ENCODE measurements at places on chromosomes 13 and 19.

DNA sequence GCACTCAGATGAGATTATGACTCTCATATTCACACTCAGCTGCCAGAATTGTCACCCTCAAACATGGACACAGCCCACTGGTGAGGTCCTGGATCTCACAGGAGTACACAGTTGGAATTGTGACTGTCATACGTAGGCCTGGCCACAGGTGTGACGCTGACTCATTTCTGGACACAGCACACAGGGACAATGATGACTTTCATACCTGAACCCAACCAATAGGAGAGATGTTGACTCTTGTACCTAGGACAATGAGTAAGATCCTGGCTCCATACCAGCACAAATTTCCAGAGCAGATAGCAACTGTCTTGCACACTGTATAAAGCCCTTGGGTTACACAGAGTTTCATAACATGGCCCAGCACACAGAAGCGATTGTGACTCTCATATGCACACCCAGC is 46.4 kb downstream of the ZNF85 start:
- no peak for DNase-seq

DNA sequence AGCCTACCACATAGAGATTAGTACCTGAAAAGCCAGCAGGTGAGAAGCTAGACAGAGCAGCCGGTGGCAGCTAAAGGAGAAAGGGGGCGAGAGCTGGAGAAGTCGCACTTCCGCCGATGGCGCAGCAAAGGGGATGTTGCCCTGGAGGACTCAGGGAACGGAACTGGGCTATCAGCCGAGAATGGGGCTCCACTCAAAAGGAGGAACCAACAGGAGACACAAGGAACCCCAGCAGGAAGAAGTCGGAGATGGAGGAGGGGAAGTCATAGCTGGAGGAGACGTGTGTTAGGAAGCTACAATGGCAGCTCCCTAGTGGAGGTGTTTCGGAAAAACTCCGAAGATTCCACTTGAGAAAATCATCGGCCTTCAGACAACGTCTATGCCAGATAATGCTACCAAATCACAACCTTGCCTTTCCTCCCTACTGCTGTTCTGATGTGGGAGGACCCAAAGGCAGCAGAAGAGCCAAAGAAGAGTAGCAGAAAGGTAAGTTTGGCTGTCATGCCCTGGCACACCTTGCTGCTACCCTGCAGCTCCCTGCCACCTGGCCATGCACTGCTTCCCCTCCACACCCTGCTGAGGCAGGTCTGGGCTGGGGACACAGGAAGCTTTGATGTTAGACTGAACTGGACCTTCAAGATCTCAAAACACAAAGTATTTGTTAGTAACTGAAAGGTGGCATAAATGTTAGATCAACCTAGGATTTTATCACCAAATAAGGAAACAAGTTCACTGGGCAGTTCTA is 127.9 kb downstream of the DLEU7 start:
- no peak for DNase-seq

- no peak for DNase-seq
Observed at GRCh38 chr13:97810152-97810551, 143.3 kb upstream of the IPO5 start.

DNA sequence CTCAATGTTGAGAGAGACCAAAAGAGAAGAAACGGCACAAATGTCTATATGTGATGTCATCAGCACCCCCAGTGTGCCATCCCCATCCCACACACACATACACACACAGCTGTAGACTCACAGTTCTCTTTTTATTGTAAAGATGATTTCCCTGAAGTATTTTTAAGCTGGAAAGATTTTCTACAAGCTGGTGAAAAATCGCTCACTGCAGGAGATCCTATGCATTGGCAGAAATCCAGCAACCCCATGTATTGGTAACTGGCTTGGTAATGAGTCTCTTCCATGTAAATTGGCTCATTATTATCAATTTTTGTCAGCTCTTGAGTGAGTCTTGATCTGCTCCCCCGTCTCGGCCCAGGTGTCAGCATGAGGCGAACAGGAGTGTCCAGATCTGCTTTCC is 107.1 kb upstream of the UQCRFS1 start:
- DNase-seq = no peak

GRCh38 chr13:99118179-99118578 is 82.5 kb upstream of the UBAC2 start:
- no peak for DNase-seq

DNA sequence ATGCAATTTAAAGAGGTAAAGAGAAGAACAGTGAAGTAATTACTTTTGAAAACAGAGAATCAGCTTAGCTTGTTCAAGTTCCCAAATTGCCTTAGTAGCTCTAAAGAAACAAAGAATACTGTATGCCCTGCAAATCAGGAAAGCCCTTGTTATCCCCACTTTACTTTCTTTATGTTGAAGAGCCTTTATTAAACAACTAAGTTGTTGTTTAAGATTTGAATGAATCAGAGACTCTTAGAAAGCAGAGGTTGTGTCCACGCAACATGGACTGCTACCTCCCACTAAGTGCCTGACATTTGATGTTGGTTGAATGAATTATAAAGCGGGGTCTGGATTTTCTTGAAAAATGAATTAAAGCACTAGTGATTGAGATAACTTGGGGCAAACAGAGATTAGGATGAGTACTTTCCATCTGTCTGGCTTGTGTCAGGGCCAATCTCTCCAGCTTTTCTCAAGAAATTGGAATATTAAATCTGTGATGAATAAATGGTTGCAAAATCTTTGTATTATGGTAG is 214.7 kb downstream of the POSTN start:
- no peak for DNase-seq

DNA sequence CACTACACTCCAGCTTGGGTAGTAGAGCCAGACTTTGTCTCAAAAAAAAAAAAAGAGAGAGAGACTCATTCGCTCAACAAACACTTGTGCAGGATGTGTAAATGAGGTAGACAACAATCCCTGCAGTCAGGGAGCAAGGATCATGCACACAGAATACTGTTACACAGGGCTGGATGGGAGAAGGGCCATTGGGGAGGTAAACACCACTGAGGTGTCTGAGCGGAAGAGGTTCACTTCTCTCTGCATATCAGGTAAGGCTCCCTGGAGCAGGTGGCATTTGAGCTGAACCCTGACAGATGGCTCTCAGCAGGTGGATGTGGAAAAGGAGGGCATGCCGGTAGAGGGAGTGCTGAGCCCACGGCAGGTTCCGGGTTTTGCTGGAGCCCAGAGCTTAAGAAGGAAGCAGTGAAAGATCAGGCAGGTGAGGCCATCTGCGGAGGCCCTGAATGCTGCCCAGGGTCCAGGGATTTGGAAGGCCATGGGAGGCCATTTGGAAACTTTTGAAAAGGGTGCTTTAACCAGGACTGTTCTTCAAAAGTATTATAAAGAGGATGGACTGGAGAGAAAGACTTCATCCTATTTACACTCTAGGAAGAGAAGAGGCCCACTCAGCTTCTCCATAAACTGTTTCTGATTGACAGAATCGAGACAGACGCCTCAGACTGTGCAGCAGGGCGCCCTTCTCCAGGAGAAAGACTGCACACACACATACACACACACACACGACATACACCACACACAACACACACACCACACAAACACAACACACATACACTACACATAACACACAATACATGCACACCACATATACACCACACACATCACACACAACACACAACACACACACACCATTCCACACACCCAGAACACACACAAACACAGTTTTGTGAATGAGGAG is 199.4 kb downstream of the USP12 start:
- DNase-seq = no peak

DNA sequence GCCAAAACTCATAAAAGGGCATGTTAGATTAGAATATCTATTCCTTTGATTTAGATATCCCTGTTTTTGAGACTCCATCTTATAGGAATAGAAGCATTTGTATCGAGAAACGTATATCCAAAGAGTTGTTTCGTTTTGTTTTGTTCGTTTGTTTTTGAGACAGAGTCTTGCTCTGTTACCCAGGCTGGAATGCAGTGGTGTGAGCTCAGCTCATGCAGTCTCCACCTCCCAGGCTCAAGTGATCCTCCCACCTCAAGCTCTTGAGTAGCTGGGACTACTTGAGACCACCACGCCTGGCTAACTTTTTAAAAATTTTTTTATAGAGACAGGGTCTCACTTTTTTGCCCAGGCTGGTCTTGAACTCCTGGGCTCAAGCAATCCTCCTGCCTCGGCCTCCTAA is 26.6 kb upstream of the ZMYM5 start:
- no peak for DNase-seq

DNA sequence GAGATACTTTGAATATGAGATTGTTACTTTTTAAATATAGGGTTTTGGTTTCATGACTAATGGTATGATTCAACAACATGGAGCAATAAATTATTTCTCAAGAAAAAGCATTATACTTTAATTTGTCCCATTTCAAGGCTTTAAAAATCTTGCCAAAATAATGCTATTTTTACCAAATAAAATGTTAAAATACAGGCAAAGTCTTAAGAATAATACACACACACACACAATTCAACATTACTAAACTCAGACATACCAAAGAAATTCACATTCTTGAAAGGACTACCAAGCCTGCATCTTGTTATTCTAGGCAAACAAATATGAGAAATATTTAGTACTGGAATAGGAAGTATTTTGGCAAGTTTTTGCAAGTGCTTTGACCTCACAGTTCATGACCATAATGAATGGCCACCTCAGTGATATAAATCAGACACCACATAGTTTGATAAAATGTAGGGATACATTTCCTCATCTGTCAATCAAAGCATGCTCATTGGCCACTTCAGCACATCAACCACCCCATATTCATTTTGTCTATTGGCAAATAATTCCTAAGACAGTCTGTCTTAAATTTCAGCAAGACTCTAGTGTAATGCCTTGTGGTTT is 107.2 kb downstream of the NALCN start:
- DNase-seq = peak; percentile 91

DNA sequence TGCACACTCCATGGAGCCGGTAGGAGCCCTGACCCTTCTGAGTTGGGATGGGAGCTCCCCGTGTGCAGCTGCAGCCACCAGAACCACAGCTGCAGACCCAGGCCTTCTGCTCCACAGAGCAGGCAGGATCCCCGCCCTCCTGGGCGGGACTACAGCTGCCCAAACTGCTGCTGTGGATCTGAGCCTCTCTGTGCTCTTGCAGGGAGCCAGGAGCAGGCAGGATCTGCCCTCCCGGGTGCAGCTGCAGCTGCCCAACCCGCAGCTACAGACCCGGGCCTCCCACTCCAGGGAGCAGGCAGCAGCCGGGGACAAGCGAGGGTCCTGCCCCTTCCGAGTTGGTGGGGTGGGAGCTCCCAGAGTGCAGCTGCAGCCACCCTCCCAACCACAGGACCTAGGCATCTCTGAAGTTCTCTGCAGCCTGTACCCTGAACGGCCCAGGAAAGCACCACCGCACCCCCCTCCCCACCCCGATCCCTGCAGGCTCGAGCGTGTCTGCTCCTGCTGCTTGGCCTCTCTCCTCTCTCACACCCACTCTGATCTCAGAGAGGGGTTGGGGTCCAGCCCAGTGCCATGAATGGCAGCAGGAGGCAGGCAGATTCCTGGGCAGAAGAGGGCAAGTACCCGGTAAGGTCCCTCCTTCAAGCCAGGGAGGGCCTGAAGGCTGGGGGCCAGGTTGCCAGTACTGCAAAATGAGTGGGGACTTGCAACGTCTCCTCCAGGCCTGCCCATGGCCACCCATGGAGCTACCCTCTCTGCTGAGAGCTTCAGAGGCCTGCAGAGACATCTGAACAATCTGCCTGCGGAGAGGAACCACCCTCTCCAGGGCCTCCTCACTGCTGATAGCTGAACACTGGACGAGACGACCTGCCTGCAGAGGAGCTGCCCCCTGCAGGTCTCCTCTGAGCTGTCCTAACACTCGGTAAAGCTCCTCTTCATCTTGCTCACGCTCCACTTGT is 16.4 kb upstream of the EMP3 start:
- no peak for DNase-seq

- DNase-seq = no peak
Observed at GRCh38 chr13:51818276-51818675, 14.3 kb upstream of the DHRS12 start.

- no peak for DNase-seq
Observed at GRCh38 chr19:17673937-17674799, 14.0 kb downstream of the UNC13A start.

- DNase-seq = no peak
Observed at GRCh38 chr13:83906240-83906820, 24.1 kb upstream of the SLITRK1 start.

DNA sequence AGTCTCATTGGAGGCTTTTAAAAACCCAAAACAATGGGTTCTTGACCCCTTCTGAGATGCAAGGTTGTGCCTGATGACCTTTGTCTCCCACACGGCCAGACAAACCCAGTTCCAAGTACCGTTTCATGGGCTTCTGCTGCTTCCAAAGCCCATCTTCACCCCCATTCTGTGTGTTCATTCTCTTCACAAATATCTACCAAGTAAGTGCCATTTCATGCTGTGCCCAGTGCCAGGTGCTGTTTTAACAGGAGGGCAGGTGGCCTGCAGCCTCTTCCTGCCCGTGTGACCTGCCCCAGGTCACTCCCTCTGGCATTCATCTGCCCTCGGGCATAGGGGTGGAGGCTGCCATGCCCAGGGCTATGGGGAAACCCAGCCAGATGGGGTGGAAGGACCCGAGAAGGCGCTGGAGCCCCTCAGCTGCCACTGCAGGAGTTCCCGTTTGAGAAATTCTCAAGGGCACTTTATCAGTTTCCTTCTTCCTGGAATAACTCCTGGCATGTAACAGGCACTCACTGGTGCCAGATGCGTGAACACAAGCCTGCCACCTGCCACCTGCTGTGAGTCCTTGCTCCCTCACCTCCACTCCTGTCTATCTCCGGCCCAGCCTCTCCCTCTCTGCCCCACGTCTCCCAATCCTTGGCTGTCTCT is 12.5 kb downstream of the CAPN12 start:
- no peak for DNase-seq

DNA sequence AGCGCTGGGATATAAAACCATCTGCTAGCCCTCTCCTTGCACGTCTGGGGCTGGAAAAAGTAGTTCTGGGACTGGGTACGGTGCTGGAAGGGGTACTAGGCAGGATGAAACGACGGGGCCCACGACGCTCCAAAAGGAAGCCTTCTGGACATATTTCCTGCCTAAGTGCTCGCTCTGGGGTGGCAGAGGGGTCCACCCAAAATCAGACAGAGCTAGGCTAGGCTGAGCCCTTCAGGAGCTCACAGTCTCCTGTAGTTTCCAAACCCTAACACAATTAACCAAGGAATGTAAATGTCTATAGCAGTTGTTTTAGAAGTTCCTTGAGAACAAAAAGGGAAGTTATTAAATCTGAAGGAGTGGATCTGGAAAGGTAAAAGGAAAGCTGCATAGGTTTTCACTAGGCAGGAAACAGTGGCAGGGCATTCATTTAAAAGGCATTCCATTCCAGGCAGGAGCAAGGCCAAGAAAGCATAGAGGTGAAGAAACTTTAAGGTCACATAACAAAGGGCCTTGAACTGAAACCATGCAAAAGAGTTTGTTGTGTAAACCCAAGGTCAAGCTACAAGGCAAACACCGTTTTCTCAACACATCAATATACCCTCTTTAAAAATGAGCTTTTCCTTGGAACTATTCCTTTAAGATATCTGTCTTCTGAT is 634 bp upstream of the DIAPH3 start:
- peak; percentile 8 for DNase-seq

- DNase-seq = peak; percentile 57
Observed at GRCh38 chr13:27012482-27013197, 159.0 kb downstream of the USP12 start.

- DNase-seq = no peak
Observed at GRCh38 chr19:55695511-55696290, 20.7 kb downstream of the EPN1 start.

Data from GM04503 (cell line).